ENCODE measurements at places on chromosomes 12 and 14.

GRCh38 chr14:71855399-71856036 is 76.7 kb upstream of the RGS6 start:
- DNase-seq = peak; percentile 26

DNA sequence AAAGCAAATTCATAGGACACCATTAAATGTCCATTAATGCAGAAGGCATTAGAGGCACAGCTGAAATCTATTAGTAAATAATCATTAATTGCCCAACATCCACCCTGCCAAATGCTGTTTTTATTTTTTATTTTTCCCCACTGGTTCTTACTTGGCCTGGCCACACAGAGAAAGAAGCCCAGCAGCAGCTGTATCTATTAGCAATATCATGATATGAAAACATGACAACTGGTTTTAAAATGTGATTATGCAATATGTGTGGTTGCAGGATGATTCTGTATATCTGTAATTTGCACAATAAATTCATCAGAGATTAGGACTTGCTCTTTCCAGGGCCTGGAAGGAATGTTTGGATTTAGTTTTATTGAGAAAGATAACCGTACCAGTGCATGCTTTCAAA is 44.9 kb downstream of the SIX6 start:
- no peak for DNase-seq

- DNase-seq = no peak
Measured at GRCh38 chr12:44314007-44314500, 478.2 kb downstream of the TMEM117 start.

DNA sequence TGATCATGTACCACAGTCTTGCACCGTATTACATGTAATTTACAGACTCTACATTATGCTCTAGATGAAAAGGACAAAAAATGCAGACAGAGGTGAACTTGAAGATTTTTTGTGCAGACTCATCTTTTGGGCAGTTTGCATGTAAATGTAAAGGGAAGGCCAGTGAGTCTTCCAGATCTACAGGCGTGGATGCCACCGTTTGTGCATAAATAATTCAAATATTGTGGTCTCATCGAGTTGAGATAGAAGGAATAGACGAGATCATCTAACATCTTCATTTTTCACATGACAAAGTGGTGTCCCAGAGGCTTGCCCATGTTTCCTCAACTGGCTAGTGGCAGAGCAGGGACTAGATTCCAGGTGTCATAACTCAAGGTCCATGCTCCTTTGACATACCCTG is 125.2 kb downstream of the ALX1 start:
- DNase-seq = no peak

DNA sequence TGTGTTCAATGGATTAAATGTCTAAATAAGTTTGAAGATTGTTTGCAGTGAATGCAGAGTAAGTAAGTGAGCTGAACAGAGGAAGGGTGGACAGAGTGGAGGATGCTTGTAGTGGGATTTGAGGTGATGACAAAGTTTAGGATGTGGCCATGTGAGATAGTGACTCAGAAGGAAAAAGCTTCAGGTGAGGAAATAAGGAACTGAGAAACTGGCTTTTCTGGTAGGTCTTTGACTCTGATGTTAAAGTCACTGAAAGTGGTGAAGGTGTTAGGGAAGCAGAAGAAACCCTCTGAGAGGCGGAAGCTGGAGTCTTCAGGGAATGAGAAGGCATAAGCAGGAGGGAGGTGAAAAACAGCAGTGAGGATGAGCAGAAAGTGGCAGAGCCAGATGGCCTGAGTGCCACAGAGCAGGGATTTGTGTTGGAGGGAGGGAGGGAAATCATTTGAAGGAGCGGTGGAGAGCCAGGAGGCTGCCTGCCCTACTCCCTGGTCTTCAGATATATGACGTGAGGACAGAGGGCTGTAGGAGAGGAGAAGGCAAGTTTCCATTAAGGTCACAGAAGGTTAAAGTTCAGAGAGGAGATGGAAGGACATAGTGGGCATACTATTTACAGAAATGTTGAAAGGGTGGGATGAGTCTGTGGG is 24.8 kb downstream of the RGS6 start:
- no peak for DNase-seq

DNA sequence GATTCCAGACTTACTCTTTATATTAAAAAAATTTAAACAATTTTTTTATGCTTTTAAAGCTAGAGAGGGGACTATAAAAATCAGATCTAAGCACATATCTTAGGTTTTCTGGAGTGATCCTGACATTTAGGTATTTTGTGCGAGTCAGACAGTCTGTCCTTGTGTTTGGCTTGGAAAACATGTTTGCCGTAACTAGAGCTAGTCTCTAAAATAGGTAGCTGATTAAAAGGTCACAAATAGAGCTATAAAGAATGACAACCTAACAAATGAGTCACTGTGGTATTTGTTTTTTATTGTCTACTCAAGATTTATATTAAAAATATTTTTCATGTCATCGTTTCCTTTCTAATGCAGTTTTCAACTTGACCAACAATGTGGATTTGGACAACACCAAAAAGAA is 73.4 kb downstream of the MNAT1 start:
- no peak for DNase-seq

DNA sequence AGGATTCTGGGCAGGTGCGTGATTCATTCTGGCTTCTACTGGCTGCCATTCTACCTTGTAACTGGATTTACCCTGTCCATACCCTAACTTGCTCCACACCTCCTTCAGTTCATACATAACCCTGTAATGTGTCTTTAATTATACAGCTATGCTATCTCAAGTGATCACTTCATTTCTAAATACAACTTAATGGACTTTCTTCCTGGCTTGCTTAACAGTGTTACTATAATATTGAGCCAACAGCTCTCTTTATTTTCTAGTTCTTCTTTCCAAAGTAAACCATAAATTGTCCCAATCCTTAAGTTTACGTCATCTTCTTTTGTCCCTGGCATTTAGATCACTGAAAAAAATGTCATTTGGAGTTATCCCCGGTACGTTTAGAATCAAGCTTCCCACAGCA is 75.9 kb upstream of the KCNJ8 start:
- no peak for DNase-seq

DNA sequence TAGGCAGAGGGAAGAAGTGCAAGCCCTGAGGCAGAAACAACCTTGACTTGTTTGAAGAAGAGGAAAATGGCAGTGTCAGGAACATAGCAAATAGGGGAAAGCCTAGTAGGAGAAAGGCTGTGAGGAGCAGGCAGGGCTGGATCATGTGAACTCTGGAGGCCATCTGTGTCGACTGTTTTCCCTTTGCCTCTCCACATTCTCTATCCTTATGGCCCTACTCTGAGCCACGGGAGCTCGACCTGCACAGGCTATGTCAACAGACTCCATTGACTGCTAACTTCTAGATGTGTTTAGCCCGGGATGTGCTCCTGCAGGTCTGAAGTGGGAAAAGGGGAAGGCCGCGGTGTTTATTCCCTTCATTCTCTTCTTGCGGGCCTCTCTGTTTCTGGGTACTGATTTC is 35.2 kb downstream of the EGLN3 start:
- DNase-seq = no peak

DNA sequence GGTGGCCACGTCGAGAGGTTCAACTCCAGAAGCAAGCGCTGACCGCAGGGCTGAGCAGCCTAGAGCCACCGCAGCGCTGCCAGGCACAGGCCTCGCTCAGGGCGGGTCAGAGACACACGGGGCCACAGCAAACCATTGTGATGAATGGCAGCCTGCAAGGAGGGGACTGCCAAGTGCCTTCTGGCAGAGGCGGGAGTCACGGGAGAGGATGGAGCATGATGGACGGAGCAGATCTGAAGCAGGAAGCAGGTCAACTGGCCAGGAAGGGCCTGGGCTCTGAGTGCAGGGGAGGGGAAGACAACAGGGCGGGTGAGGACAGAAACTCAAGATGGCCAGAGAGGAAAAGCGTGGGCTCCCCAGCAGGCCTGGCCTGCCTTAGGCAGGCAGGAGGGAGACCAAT is 49.8 kb downstream of the CDC42BPB start:
- DNase-seq = no peak

DNA sequence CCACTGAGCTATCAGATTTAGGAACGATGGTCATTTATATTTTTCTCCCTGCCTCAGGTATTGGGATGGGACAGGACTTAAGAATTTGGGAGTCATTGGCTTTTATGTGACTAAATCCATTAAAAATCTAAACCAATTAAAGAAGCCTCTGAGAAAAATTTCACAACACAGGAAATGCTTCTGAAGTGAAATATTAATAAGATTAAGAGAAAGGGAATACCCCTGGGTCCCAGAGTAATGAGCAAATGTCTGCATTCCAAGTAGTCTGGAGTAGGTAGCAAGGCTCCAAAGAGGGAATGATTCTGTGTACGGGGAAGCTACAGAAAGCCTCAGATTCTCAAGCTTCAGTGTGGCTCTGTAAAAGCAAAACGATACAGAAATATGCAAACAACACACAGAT is 707 bp upstream of the MED6 start:
- DNase-seq = peak; percentile 34

GRCh38 chr12:116319233-116319897 is 41.9 kb upstream of the MED13L start:
- DNase-seq = peak; percentile 37

- DNase-seq = no peak
Measured at GRCh38 chr14:38991299-38991698, 111.7 kb downstream of the SEC23A start.

- no peak for DNase-seq
Measured at GRCh38 chr12:41142376-41142775, 45.7 kb upstream of the PDZRN4 start.

- no peak for DNase-seq
Measured at GRCh38 chr12:49359671-49360070, 7.6 kb upstream of the SPATS2 start.

DNA sequence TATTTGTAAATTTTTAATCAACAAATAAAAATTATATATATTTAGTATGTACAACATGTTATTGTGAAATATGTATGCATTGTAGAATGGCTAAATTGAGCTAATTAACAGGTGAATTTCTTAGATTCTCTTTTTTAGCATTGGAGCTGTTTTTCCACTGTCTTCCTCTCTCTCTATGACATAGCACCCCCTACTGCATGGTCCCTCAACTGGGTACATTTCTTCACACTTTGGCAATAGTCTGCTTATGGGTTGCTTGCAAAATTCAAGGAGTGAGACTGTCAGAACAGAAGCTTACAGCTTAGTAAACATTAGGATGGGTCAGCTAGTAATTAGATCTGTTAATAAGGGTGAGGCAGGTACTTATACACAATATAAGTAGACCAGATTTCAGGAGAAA is 658.5 kb upstream of the MGAT4C start:
- peak; percentile 12 for DNase-seq

DNA sequence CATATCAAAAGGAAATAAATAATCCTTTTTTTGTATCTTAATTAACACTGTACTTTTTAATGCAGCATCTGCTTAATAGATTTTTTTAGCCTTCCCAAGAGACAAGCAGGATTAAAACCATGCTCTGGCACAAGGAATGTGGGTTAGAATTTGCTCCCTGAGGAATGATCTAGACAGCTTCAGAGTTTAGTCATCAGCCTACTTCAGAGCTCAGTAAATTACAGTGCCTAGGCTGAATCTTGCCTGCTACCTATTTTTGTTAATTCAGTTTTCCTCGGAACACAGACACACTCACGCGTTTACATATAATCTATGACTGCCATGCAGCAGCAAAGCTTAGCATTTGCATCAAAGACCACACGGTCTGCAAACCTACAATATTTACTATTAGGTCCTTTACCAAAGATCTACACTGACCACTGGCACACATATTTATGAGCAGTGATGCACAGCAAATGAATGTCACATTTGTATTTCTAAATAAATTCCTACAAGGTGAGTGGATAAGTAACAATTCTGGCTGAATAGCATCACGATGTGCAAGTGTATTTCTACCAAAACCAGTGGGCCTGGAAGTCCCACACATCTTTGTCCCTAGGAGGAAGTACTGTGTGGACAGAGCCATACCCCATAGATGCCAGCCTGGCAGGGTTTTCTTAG is 309.8 kb upstream of the TMEM132C start:
- peak; percentile 34 for DNase-seq

DNA sequence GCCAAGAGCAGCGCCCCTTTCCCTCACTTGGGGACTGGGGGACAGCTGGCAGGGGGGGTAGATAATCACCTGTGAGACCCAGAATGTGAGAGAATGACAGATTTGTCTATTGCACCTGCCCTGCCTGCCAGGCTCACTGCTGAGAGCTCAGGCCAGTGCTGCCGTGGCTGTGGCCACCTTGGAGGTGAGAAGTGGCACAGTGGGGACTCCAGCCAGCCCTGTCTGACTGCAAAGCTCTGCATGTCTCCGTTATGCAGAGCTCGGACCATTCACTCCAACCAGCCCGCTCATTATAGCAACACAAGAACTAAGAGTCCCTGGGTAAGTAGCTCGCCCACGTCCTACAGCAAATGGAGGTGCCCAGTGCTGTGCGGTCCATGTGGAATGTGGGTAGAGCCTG is 88.8 kb downstream of the DICER1 start:
- DNase-seq = no peak

GRCh38 chr12:52741375-52742195 is 35.6 kb downstream of the KRT76 start:
- peak; percentile 9 for DNase-seq

- no peak for DNase-seq
Measured at GRCh38 chr14:54537651-54538050, 27.9 kb downstream of the CGRRF1 start.

- no peak for DNase-seq
Measured at GRCh38 chr12:97530245-97530644, 67.6 kb downstream of the RMST start.

- peak; percentile 25 for DNase-seq
Measured at GRCh38 chr14:75559451-75560222, 18.8 kb upstream of the FLVCR2 start.

DNA sequence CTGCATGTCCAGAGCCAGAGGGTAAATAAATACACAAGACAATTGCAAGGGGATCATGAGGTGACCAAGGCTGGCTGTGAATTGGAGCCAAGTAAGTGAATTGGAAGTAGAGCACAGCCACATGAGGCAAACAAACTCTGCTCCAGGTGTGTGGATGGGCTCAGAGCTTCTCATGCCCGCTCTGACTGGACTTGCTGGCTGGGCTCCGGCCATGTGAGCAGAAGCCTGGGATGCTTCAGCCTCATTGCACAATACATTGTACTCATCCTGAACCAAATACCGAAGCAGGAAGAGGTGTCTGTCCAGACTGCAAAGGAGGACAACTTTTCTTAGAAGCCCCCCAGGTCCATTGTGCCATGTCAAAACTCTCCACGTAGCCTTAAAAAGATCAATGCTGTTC is 193.0 kb downstream of the TTC8 start:
- no peak for DNase-seq

DNA sequence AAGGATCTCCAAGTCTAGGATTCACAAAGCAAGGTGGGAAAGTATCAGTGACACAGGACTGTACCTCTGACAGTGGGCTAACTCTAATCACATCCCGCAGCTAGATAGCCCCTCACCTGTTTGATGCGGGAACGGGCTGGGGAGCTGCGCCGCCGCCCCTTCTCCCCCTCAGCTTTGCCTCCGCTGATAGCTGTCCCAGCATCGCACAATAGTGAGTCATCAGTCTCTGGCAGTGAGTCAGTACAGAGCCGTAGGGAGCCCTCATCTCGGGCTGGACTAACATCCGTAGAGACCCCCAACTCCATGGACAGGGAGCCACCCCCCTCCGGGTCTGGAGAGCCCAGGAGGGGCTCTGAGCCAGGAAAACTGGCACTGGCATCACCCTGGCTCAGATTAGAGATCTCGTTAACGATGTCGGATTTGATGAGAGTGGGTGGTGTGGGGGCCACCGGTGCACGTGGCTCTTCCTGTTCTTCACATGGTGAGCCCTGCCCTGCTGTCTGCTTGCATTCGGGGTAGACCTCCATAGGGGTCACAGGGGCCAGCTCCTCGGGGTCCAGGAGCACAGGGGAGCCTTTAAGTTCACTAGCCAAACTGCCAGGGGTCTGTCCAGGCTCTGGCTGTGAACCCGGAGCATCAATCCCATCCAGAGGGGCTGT is 10.9 kb downstream of the KMT2D start:
- no peak for DNase-seq

- no peak for DNase-seq
Measured at GRCh38 chr12:2691345-2692071, 103.3 kb upstream of the FKBP4 start.
